ENCODE measurements at places on chromosomes 4 and X.

DNA sequence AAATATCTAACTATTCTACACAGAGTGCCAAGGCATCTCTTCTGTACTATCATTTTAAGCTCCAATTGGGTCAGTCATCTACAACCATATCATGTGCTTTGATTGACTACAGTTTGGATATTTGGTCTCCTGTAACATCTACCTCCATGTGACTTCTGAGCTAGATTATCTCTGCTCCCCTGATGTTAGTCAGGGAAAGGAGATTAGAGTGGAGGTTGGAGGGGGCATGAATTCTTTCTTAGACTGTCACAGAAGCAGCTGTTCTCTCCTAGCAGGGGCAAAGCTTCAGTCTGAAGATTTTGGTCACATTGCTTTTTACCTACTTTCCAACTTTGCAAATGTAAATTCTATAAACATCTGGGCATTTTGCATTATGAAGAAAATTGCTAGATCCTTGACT, 62.6 kb upstream of the C4orf54 start:
- DNase-seq = no peak

DNA sequence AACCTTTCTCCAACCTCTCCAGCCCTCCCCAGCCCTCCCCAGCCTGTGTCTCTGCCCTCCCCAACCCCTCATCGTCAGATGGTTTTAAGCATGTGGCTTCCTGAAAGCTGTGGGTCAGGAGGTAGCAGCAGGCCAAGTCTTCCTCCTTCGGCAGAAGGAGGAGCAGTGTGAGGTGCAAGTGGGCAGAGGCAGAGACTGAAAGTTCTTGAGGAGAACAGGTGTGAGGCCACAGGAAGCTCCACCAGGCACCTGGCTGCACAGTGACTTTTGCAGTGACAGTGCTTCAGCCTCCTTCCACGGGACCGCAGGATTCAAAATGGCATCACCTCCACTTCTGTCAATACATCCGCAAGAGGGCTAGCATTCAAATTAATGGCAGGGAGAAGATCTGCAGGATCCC, 203.9 kb upstream of the LEF1 start:
- DNase-seq = no peak

- DNase-seq = no peak
These were observed 117.7 kb downstream of the CRLF2 start for GRCh38 chrX:1094566-1095333.

- no peak for DNase-seq
These were observed 54.5 kb downstream of the TAF1 start for GRCh38 chrX:71420686-71421085.

DNA sequence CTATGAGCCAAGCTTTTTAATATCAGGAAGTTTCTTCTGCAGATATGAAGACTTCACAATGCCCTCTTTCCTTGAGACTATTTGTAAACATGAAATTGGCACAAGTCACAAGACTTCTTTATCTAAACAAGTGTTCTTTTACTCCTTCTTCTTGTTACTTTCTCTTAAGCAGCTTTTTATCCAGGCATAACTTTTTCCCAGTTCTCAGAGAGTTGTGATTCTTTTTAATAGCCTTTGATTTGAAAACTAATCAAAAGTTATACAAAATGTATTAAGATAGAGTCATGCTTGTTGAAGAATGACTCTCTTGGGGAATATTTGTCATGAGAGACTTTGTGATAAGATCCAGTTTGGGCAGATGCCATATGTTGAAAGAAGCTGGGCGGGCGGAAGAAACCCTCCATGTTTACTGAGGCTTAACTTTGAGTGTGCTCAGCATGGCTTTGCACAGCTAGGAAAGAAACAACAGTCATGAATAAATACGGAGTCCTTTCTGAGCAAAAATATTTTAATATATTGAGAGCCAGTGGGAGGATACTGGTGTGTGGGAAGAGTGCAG, 39.3 kb downstream of the SYTL5 start:
- no peak for DNase-seq

- no peak for DNase-seq
These were observed 126.3 kb downstream of the FBXO8 start for GRCh38 chr4:174157106-174157607.

DNA sequence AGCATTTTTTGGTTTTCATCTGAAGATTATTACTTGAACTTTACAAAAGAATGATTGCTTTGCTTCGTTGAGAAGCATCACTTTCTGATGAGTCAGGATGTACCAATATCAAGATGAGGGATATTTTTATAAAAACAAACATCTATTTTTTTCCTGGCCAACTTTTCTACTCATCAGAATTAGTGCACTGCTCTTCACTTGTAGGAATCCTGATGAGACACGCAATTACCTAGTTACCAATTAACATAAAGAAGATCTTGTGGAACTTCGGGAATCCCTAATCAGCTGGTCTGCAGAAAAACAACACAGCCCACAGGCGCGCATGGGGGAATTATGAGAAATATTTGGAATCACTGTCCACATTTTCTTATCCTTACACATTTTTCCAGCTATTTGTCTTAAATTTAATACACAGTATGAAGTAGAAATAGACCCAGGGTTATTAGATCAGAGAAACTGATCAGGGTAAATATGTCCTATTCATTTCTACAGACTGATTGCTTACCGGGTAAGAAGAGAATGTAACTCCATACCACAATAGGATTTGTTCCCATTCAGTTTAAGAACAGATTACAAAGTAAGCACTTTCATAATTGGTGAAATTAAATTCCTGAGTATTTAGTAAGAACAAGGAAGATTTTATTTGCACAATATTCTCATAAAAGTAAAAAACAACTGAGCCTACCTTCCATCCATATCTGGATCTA, 50.9 kb downstream of the MFAP3L start:
- no peak for DNase-seq

- DNase-seq = no peak
These were observed 70.9 kb downstream of the APBB2 start for GRCh38 chr4:41143311-41144039.

DNA sequence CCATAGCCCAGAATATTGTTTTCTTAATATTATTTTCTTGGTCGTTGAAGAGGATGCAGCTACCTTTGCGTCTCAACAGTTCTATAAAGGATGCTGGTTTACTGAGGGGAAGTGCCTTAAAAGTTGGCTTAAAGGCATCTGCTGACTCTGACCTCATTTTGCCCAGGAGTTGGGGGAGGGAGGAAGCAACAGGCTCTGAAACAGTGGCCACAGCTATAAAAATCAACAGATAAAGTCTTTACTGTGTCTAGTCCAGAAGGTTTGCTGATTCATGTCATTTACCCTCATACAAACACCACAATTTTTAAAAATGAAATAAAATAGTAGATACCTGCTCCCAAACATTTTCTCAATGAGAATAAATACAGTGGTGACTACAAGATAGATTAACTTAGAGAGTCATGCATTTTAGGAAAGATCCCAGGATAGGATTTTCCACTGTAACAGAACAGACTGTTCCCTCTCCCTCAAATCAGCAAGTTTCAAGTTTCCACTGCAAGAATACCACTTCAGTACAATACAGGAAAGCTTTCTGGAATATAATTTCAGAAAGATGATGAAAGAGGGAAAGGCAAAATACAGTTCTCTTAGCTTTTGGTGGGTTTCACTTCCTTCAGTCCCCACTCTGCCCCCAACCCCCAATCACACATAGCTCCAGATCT, 1.9 kb downstream of the PHKA1 start:
- no peak for DNase-seq

GRCh38 chr4:608236-608635, 17.1 kb upstream of the PDE6B start:
- DNase-seq = no peak

DNA sequence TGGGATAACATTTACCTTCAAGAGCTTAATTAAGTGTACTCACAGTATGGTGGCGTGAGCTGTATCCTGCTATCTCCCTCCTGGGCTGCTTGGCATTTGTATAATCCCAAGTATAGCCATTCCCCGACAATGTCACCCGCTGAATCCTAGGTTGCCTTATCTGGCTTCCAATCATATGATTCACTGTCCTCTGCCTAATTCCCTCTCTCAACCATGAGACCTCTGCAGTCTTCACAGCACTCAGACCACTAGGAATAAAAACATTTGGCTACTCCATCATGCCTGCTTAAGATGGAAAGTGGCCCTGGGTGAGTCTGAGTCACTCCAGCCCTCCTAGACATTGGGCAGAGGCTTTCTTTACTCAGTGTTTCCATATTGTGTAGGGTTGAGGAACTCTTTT, 28.9 kb upstream of the WDFY3 start:
- no peak for DNase-seq

DNA sequence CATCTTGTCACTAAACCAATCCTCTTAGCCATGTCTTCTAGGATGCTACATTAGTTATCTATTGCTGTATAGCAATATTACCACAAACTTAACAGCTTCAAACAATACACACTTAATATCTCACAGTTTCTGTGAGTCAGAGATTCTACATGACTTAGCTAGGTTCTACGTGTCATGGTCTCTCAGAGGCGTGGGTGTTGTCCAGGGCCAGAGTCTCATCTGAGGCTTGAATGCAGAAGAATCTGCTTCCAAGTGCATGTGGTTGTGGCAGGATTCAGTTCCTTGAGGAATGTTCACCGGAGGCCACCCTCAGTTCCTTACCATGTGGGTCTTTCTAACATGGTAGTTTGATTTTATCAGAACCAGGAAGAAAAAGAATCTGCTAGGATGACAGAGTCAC, 26.4 kb downstream of the PPP1R2C start:
- DNase-seq = no peak

DNA sequence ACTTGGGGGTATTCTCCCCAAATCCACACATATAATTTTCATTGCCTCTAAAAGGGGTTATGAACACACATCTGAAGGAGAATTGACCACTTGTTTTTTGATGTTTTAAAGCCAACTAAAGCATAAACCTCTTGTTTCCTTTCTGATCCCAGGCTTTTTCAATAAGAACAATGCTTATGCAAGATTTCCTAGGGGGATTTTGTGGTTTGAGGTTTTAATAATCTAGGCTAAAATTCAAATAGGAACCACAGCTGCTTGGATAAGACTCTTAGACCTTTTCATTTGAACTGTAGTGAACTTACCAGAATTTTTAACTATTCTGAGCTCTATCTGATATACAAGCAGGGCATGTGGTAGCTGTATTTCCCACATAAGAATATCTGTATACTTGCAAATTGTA, 651.1 kb downstream of the ANKRD50 start:
- no peak for DNase-seq

DNA sequence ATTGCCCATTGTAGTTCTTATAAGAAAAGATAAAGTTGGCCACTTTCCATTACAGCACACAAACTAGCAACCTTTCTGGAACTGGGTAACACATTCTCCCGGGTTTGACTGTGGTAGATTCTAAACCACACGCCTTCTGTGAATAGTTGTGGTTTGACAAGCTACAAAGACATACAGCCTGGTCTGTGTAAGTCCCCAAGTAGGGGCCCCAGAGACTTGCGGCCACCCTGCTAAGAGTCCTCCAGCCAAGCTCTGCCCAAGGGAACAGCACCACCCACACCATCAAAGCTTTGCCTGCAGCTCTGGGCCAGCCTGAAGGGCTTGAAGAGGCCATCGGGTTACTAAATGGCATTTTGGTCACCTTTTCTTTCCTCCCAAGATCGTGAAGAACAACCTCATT, 203.4 kb downstream of the MAML3 start:
- no peak for DNase-seq

GRCh38 chr4:173398779-173399415, at the start of gene SCRG1:
SCRG1 (minus strand) TSS chr4:173399116; CDS start chr4:173391414, 7,702 bp downstream.
- no peak for DNase-seq

DNA sequence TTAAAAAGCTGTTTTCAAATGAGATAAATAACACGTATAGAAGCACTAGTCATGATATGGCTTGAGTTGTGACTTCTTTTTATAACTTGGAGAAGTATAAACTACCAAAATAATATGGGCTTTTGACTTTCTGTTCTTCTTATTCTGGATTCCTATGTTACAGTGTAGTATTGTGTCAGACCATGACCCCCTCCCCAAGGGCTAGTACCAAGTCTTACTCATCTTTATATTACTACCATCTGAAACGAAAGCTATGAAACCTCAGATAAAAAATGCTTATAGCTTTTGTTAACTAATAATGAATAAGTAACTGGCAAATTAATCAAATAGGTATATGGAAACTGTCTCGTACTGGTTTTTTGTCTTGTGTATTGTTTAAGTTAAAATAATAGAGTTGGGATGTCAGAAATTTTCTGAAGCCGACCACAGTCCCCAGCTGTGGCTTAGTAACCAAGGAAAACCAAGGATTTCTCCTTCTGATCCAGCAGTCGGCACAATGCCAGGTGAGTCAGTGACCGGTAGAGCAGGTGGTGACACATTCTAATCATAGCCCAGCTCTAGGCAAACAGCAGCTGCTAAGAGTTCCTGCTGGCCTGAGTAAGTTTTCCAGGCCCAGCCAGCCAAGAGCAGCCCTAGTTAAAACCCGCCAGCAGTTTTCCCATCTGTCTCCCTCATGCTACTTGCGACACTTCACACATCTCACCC, 163.3 kb upstream of the PRDX4 start:
- no peak for DNase-seq

GRCh38 chrX:139932073-139932900, 566 bp downstream of the ATP11C start:
- peak; percentile 16 for DNase-seq

DNA sequence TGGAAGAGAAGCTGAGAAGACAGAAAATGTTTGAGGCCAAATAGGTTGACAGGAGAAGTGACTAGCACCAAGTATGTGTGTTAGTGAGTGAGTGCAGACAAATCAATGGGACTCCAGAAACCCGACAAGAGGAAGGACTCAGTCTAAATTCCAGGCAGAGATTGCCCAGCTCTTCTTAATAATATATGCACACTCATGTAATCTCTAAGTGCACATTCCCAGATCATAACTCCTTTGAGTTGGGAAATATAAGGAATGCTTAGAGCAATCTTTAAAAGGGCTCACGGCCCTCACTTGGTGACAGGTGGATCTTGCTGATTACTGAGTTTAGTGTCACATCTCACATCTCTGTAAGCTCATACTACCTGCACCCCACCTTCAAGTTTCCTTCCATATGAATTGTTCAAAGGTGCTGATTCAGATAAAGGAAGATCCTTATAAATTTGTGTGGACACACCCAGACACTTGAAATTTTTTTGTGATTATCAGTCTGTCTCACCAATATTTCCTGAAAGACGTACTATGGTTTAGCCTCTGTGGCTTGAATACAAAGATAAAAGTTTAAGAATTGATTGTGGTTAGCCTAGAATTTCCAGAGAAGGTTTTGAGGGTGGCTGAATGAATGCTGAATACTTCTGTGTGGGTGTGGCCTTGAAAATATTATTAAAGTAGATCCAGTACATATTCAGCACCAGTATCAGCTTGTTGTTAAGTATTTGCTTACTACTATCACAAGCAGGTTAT, 205.1 kb upstream of the UGT8 start:
- DNase-seq = no peak
